Placental pericyte (primary cell): ENCODE measurements at places on chromosomes 12 and 14. TPM values are rescaled to one million over a fixed set of nuclear protein-coding genes. Genes with fewer than 3 reads are reported as not detected.

The PRH2 gene
- 0.29 TPM in 1 of 2 replicates, not detected in the other for total RNA-seq

The GPR162 gene
- total RNA-seq = 1.1 TPM in 2 replicates

The DDN gene
- total RNA-seq = 0.14 TPM in 1 of 2 replicates, not detected in the other

The TSPAN11 gene
- 0.14 and 0.44 TPM in 2 replicates for total RNA-seq

The AKAP5 gene
- 0.86 and 1.1 TPM in 2 replicates for total RNA-seq

The NR4A1 gene
- total RNA-seq = 4.2 and 9.6 TPM in 2 replicates

The EML5 gene
- under 0.01 and 0.86 TPM in 2 replicates for total RNA-seq

The TAS2R19 gene
- total RNA-seq = 4.9 and 8.5 TPM in 2 replicates

The CISTR gene
- total RNA-seq = not detected in 2 replicates

The MYF6 gene
- total RNA-seq = not detected in 2 replicates

The TTLL5 gene
- total RNA-seq = 19.5 and 38.4 TPM in 2 replicates

The SPRYD3 gene
- total RNA-seq = 19.9 and 35.5 TPM in 2 replicates

The KLHL33 gene
- under 0.01 TPM in 1 of 2 replicates, not detected in the other for total RNA-seq

The HAL gene
- total RNA-seq = not detected in 2 replicates

The APOF gene
- not detected in 2 replicates for total RNA-seq

The MIP gene
- not detected in 2 replicates for total RNA-seq

The GZMH gene
- not detected in 2 replicates for total RNA-seq

The SLC2A14 gene
- total RNA-seq = not detected in 2 replicates

The MSRB3 gene
- 28.9 and 75.3 TPM in 2 replicates for total RNA-seq
